ENCODE measurements at places on chromosomes 5 and 9. TPM values are rescaled to one million over a fixed set of nuclear protein-coding genes. Genes with fewer than 3 reads are reported as not detected.

Gene PARP8
- total RNA-seq = 28.2 TPM

Gene PAEP
- total RNA-seq = not detected

DNA sequence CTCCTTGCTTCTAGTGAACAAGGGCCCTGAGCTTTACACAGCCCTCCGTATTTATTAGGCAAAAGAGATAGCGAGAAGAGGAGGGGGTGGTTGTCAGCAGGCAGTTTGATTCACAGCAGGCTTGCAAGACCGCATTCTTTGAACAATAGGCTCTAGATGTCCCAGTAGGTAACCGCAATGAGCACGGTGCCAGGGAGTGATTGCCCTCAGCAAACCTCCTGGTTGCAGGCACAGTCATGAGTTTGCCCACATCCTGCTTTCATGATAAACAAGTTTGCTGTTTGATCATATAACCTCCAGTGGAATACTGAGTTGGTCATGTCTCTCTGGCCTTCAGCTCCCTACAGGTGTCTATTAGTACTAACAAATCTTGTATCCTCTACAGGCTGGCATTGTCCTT, 66.1 kb downstream of the CACNA1B start:
- DNase-seq = no peak

DNA sequence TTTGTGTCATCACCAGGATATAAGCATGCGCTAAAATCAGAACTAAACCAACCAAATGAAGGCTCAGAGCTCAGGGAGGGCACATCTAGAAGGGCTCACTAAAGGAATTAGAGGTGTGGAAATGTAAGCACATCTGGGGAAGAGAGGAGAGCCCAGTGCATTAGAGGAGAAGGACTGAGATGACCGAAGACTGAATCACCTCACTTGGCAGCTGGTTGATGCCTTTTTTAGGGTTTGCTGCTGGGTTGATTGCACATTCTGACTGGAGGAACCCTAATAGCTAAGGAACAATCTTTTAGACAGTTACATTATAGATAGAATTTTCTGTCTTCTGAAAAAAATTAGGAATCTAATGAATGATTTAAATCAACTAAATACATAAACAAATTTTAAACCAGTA, 8.2 kb upstream of the IFNA21 start:
- no peak for DNase-seq

DNA sequence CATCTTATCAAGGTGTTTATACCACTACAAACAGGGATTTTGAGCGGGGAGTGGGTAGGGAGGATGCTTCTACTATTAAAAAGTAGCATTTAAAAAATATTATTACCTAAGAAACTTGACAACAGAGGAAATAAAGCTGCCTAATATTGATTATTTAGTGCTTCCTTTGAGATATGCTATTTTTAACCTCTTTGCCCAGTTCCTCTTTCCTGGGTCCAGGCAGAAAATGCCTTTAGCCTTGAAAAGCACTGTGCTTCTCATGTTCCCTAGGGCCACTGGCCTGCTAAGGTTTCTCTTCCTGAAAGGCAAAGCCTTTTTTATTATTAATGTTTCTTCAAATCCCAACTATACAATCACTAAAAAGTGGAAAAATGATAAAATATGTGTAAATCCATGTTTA, 217.2 kb upstream of the HAPLN1 start:
- no peak for DNase-seq

DNA sequence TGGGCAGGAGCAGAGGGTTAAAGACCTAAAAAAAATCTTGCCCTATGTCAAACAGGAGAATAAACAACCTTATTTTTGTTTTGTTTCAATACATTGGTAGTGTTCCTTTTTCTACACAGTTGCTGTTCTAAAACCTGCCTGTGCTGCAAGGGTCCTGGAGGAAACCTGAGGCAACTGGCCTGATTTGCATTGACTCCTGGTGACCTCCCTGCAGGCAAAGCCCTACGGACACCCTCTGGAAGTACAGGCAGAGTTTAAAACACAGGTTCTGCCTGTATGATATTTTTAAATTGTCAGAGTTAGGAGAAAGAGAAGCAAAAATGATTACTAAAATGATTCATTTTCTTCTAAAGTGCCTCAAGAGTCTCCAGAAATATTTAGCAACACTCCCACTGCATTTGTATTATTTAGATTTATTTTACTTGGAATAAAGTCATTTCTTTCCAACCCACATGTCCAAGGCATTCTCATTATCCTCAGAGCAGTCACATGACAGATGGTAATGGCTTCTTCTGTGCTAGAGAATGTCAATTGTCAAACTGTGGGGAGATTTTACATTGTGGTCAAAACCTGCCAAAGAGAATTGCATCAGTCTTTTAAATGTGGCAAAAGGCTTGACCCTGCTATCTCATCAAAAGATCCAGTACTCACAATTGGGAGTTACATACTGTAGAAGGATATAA, 559.6 kb downstream of the CETN3 start:
- DNase-seq = no peak

DNA sequence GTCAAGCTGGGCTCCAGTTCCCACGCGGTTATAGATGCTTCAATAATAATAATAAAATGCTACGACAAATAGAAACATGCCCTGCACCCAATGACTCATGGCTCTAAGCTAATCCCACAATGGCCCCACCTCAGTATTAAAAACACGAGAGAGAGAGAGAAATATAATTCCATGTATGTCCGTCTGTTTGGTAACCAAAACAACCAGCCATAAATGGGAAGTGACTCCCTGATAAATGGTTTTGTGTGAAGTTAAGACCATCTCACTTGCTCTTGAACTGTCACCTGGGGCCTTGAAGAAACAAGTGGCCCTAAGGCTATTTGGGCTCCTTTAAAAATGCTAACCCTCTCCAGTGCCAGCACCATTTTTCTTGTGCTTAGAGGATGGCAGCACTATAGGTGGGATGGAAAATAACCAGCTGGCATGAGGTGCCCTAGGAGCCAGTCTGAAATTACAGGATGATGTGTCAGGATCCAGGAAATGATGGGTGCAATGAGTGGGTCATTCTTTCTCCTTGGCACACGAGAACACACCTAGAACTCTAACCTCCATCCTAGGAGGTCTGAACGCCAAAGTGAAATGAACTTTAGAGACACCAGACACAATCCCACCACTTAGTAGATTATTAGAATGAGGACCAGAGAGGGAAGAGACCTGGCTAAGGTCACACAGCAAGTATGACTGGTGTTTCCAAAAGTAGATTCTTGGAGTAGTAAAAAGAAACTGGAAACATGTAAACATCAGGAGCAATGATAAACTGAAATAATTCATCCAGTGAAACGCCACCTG, 35.7 kb upstream of the ADRB2 start:
- DNase-seq = no peak

DNA sequence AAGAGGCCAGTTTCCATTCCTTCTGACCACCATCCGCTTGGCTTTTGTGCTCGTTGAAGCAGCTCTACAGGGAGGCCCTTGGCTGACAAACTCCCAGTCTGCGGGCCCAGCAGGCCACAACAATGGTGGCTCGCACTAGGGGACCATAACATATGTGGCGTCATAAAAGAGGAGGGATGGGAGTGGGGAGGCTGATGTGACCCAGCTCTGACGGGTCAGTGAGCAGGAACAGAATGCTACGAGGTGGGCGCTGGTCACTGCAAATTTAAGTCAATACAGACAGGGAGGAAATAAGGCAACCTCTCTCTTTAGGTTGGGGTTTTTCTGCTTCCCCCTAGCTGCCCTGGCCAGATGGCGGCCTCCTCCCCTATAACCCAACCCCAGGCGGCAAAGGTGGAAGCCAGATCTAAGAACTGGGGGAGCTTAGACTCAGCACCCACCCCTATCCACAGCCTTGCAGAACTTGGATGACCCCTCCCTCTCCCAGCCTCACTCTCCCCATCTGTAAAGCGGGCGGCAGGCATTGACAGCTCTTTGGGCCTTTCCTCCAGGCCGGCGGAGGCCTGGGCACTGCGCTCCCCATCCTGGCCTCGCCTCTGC, 778 bp downstream of the FRRS1L start:
- no peak for DNase-seq
